ENCODE measurements at places on chromosomes 5 and 9.

DNA sequence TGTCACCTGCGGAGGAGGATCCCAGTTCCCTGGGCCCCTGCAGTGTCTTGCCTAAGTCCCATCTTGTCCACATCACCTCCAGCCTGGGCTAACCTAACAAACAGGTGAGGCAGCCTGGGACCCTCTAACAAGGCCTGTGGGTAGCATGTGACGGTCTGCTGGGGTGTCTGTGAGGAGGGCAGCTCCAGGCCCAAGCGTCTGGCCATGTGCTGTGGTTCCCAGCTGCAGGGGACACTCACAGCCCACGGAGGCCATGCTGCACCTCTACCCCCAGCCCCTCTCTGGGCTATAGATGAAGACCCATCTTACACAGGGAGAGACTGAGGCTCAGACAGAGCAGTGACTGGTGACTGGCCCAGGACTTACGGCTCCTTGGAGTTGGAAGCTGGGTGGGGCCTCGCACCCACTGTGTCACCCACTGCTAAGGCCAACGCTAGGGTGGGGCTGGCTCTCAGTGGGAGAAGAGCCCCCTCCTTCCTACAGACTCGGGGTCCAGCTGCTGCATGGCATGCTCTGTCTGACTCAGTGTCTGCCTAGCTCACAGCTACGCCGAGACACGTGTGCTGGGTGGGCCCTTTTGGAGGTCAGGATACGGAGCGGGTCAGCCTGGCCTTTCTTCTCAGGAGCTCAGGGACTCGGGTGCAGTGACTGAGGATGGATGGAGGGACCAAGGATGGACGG is 40.8 kb upstream of the RNF130 start:
- DNase-seq: no peak

- no peak for DNase-seq
These were observed 60.5 kb downstream of the OLFM1 start for GRCh38 chr9:135147938-135148337.

GRCh38 chr5:31477971-31478370 is 53.9 kb downstream of the DROSHA start:
- DNase-seq: no peak

DNA sequence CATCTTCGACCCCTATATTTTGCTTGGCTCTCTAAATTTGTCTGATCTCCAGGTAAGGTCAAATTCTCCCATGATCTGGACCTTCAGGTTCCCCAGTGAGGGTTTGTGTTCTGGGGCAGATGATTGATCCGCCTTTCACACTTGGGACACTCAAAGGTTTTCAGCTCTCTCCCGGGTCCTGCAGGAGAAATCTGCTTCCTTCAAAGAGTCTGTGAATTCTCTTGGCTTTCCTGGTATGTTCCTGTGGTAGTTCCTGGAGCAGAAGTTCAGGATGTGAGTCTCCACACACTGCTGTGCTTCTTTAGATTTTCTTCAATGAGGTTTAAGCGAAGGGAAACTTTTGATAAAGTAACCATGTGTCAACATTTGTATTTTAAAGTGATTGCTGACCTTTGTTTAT is 318.0 kb downstream of the TAF11L14 start:
- DNase-seq: no peak

GRCh38 chr5:6389397-6389796 is 11.1 kb upstream of the MED10 start:
- no peak for DNase-seq

All from stimulated activated CD4-positive, alpha-beta T cell treated with anti-CD3 and anti-CD28 coated beads, TNF-alpha, amount 100 ng/mL, for 4 hours (primary cell).